NCI-H1694 (cell line): ENCODE measurements at places on chromosomes 1 and 21.
A peak's percentile ranks its signal among the peaks of the same experiment; 100 is the strongest.

DNA sequence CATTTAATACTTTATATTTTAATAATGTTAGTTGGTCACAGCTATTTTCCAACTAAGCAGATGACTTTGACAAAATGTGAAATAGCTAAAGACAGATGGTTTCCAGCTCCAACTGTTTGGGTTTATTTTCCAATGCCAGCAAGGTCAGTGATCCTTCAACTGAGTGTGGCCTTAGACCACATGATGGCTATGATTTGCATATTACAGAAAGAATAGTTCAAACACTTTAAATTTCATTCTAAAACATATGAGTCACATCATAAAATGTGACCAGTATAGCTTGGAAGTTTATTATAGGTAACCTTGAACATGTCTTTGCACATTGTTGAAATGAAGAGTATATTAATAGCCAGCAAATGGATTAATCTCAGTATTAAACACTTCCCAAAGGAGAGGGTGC lies 454.0 kb upstream of the C1orf87 start:
- DNase-seq = no peak

DNA sequence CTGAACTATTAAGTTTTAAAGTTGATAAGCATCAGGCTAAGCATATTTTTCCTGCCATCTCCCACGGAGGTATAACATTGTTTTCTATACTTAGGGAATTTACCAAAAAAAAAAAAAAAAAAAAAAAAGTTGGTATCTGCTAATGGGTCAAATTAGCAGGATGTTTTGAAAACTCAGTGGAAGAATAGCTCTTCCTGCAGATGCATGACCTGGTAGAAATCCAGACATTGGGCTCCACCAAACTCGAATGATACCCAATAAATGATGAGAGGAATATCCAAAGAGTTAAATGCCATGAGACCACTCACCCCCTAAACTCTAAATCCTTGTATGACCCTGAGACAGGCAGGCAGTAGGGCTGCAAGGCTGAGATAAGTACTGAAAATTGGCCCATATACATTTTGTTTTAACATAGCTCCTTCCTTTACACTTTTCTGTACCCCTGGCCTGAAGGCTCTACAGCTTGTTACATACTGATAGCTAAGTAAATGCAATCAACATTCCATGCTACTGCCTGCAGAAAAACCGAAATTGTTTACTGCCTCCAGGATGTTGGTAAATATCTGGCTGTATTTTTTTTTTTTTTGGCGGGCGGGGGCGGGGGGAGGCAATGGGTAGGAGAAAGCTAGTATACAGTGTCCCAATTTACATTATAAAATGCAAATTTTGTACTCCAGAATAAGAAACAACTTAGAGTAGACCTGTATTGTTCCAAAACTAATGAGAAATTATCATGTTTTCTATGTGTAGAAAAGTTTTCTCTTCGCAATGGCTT lies 57.6 kb downstream of the NFIA start:
- no peak for DNase-seq

DNA sequence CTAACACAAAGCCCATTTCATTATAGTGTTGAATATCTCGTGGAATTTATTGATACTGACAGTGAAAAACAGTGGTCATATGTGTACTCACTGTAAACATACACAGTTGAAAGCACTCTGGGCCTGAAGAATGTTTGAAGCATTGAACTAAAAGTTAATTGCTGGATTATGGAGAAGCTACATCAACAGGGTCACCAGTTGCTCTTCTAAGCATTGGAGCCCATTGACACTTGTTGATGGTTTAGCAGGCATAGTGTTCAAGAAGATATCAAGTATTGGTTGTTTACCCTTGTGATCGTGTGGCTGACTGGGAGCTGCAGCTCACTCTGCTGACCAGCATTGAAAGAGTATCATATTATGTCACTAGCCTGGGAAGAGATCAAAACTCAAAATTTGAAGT lies 10.3 kb downstream of the ZYG11A start:
- no peak for DNase-seq

DNA sequence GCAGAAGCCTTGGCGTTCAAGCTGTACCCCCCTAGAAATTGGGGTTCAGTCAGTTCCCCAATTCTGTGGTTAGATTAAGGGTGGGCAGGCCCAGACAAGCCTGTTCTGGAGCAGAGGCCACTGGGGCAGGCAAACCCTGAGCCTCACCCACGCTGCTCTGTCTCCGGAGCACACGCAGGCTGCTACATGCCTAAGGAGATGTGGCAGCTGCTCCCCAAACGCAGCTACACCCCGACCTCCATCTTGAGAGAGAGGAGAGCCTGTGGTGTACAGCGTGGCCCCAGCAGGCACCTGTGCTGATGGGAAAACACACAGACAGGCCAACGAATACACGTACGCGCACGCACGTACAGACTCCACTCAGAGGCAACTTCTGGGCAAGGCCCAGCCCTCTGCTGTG lies 33.9 kb upstream of the GRHL3 start:
- DNase-seq = no peak

- no peak for DNase-seq
These were observed 60.3 kb upstream of the LRRC8D start for GRCh38 chr1:89760496-89760895.

DNA sequence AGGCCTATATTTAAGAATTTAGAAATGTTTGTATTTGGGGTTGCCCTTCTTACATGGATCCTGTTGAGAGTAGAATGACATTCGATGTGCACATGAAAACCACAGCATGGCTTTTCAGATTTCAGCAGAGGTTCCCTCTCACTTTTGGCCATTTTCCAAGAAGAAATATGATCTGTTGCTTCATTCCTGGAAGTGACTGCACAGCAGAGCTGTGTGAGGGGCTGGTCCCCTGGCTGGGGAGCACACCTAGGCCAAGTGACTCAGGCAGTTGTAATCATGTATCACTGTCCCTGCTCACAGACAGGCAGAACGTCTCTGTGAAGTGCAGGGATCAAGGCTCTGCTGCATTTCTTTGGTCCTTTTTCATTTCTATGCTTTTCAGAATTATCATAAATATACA lies 32.3 kb downstream of the AGT start:
- peak; percentile 88 for DNase-seq

GRCh38 chr1:12383001-12383400 lies 153.2 kb downstream of the VPS13D start:
- no peak for DNase-seq

DNA sequence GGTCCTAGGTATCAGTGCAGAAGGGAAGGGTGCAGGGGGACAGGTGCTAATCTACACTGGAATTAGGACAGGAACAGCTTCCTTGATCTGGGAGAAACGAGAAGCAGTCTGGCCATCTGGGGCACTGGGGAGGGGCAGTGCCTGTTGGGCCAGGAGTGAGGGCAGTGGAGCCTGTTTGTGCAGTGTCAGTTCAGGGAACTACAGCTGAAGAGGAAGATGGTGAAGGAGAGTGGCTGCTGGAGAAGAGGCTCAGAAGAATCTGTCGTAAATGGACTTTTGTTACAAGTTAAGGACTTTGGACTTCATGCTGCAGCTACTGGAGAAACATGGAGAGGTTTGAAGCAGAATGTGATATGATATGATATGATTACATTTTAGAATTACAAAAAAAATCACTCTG lies 3.2 kb upstream of the TNFSF4 start:
- DNase-seq = no peak

GRCh38 chr1:231931846-231932454 lies 305.4 kb downstream of the DISC1 start:
- no peak for DNase-seq

- DNase-seq = no peak
These were observed 45.2 kb downstream of the ZNF691 start for GRCh38 chr1:42891465-42892138.

- no peak for DNase-seq
These were observed 5.3 kb upstream of the DPYD start for GRCh38 chr1:97926017-97926708.

DNA sequence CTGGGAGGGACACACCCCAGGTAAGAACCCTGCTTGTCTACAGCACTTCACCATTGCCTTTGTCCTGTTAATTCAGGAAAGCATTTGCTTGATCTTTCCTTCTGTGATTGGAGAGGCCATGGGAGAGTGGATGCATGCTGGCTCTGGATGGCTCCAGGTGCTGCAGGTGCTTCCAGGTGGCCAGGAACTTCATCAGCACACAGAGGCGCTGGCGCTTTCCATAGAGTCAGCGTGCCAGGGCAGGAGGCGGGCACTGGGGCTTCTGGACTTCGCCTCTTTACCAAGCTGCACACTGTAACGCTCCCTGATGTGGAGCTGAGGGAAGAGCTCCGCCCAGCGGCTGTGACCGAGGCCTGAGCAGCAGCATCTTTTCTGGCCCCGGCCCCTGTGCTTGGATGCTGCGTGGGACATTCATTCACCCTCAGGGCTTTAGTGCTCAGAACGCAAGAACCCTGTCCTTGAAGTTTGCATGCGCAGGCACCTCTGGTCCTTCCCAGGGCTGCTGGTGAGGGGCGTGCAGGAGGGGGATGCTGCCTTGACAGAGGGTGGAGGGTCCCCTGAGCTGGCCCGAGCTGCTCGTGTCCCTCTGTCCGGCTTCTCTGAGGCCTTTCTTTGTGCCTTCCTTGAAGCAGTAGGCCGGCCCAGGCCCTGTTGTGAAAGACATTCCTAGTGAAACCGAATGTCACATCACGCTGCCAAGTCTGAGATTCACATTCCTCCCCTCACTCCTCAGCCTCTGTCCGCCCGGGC lies 1.6 kb upstream of the MX2 start:
- no peak for DNase-seq

DNA sequence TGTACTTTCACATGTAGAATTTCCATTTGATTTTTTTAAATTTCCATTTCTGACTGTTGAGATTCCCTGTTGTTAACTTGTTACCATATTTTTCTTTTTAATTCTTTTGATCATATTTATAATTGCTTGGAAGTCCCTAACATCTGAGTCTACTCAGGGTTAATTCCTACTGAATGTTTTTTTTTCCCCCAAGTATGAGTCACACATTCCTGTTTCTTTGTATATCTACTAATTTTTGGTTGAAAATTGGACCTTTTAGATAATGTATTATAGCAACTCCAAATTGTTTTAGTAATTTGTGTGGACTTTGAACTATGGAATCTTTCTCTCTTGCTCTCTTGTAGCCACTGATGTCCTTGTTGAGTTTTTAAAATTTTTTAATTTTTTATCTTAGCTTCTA lies 54.6 kb downstream of the STXBP3 start:
- DNase-seq = no peak

DNA sequence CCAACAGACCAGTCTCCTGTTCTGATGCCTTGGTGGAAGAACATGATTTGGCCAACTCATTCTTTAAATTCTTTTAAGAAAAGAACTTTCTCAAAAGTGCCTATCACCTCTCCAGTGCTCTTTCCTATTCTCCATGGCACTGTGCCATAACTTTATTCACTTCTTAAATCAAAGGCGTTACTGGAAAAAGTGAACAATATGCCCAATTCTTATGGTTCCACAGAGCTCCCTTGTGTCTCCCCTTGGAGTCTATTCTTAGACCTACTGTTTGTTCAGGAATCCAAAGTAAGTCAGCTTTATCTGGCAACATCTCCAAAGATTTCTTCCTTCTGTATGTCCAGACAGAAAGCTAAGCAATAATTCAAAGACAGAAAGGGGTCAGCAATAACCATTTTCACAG lies 111.9 kb upstream of the MAGI3 start:
- DNase-seq = no peak

DNA sequence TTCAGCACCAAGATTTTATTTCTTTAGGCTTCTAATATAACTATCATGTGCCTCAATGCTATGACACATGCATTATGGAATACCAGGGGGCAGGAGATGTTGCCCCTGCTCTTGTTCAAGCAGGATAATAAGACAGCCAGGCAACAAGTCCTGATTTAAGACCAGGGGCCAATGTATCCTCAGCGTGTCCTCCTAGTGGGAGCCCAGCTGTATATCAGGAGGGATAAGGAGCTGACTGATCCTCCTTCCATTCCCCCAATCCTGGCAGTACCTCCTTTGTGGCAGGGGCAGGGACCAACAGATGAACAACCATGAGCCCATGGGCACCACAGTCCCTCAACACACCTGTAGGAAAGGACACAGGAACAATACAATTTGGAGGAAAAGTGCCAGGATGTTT lies 29.3 kb downstream of the SORT1 start:
- no peak for DNase-seq

GRCh38 chr1:31798433-31799195 lies 17.2 kb downstream of the SPOCD1 start:
- DNase-seq = no peak

GRCh38 chr1:165531021-165531420 lies 12.8 kb upstream of the LRRC52 start:
- DNase-seq = no peak

DNA sequence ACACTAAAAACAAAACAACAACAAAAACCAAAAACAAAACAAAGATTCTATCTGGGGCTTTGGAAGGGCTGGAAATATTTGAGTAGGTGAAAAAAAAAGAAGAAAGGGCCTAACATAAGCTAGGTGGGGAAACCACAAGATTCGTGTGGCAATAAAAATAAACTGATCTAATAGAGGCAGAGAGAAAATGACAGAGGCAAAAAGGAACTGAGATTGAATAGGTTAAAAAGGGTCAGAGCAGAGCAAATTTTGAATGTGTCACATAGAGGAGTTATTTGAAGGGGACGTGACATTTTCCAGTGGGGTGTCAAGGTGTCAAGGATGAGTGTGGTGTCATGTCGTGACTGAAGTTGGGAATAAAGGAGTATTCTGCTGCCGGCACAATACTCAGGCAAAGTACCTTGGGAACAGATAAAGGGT lies 65.2 kb upstream of the RALGPS2 start:
- DNase-seq = no peak

DNA sequence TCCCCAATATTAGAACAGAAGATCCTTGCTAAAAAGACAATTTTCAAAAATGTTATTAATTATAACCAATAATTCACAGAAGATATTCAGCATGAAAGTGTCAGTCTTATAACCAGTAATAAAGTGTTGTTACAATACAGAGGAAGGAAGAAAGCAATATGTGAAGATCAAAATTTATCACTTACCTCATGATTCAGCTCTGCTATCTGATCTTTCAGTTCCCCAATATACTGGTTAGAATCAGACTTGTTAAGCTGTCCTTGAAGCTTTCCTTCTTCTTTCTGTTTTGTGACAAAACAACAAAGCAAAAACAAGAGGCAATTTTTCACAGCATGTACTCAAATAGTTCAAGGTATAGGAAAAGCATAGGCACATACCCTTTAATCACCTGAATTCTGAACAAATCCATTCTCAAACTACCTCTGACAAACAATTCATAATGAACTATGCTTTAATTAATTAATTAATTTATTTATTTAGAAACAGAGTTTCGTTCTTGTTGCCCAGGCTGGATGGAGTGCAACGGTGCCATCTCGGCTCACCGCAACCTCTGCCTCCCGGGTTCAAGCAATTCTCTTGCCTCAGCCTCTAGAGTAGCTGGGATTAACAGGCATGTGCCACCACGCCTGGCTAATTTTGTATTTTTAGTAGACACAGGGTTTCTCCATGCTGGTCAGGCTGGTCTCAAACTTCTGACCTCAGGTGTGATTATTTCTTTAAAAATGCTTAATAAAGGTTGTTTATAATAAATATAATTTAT lies 76.9 kb upstream of the GFI1 start:
- DNase-seq = no peak

DNA sequence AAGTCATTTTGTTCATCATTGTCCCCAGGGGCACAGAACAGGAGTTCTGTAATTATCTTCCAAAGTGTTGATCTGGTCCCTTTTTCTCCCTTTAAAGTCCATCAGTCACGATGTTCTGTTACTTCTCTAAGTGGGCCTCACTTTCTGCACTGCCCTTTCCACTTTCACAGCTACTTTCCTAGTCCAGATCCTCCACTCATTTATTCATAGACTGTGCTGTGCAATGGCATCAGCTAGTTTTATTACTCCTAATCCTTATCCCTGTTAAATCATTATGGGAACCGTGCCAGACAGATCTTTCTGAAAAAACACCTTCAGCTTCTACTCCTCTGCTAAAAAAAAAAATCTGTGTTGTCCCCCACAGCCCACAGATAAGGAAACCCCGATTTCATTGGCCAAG lies 64.0 kb upstream of the BCL10 start:
- no peak for DNase-seq

- no peak for DNase-seq
These were observed 5.9 kb upstream of the FCGR2A start for GRCh38 chr1:161499099-161500039.
